ENCODE measurements at places on chromosomes 3 and 15. TPM values are rescaled to one million over a fixed set of nuclear protein-coding genes. Genes with fewer than 3 reads are reported as not detected.

OR5K2 gene
- not detected for total RNA-seq

TAGLN3 gene
- not detected for total RNA-seq

CKMT1A gene
- not detected for total RNA-seq

- no peak overlapping the region for H3K4me3 ChIP-seq
- H3K27me3 ChIP-seq: peaks cover 7% of the 10 kb centered on the region
- H3K4me1 ChIP-seq: no peaks in the 10 kb centered on the region
- no peak for DNase-seq
Observed at GRCh38 chr3:41035456-41036022, 163.8 kb upstream of the CTNNB1 start.

DNA sequence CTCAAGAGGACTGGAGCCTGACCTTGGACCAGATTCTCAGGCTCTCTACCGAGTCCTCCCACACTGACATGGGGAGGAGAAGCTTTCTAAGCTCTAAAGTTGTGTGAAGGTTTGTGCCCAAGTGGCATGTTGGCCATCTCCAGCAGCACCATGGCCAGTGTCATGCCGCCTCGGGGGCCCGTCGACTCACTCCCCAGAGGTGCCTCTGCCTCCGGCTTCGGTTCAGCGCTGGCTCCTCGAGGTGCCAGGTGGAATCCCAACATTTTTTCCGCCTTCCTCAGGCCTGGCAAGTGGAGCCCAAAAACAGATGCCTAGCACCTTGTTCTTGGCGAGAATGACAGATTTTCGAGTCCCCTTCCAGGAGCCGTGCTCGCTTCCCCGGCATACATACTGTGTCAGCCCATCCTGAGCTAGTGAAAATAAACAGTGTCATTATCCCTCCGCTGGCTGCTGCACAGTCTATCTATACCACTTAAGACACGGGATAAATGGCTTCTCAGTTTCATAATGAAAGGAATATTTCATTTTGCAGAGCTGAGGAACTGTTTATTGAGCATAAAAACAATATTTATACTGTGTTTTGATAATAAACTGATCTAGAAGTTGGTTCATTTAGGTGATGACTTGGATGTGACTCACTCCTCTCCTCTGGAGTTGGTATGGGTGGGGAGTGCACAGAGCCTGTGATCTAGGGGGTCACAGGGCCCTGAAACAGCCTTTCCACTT is 328.5 kb upstream of the TLE3 start:
- no peak for DNase-seq
- H3K36me3 ChIP-seq: no peaks in the 10 kb centered on the region
- H3K27ac ChIP-seq: no peak overlapping the region
- peaks cover 6% of the 10 kb centered on the region for H3K4me1 ChIP-seq
